ENCODE measurements at places on chromosomes 11 and 22. TPM values are rescaled to one million over a fixed set of nuclear protein-coding genes. Genes with fewer than 3 reads are reported as not detected.

The FOLH1 gene
- 0.36 TPM for total RNA-seq

- no peak overlapping the region for H3K4me3 ChIP-seq
- H3K36me3 ChIP-seq: no peaks in the 10 kb centered on the region
- no peak for DNase-seq
- no peak overlapping the region for H3K27ac ChIP-seq
- H3K27me3 ChIP-seq: peaks cover 4% of the 10 kb centered on the region
- no peaks in the 10 kb centered on the region for H3K4me1 ChIP-seq
Observed at GRCh38 chr11:60821827-60822599, 19.9 kb upstream of the CCDC86 start.

The CNGA4 gene
- total RNA-seq: 0.31 TPM

DNA sequence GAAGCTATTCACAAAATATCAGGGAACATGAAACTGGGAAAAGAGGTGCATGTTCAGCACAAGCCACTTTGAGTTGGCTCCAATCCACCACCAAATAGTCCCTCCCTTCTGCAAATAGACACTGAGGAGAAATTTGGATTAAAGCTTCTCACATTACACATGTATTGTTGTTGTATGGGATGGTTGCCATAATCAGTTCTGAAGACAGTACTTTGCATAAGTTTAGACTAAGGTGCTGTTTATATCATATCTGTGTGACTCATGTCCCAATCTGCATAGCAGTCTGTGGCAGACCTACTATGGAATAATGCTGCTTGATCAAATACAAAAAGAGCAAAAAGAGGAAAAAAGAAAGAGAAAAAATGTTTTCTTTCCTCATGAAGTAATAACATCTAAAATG is 376.7 kb upstream of the DDI1 start:
- no peak overlapping the region for H3K4me3 ChIP-seq
- H3K27me3 ChIP-seq: no peaks in the 10 kb centered on the region
- no peaks in the 10 kb centered on the region for H3K4me1 ChIP-seq
- no peak overlapping the region for H3K27ac ChIP-seq
- peak; percentile 30 for DNase-seq

The PGR gene
- 0.18 TPM for total RNA-seq

GRCh38 chr11:468036-468435 is 18.0 kb downstream of the PTDSS2 start:
- H3K27ac ChIP-seq: no peak overlapping the region
- H3K4me3 ChIP-seq: no peak overlapping the region
- H3K36me3 ChIP-seq: no peaks in the 10 kb centered on the region
- DNase-seq: no peak
- no peaks in the 10 kb centered on the region for H3K27me3 ChIP-seq
- peaks cover 7% of the 10 kb centered on the region for H3K4me1 ChIP-seq

DNA sequence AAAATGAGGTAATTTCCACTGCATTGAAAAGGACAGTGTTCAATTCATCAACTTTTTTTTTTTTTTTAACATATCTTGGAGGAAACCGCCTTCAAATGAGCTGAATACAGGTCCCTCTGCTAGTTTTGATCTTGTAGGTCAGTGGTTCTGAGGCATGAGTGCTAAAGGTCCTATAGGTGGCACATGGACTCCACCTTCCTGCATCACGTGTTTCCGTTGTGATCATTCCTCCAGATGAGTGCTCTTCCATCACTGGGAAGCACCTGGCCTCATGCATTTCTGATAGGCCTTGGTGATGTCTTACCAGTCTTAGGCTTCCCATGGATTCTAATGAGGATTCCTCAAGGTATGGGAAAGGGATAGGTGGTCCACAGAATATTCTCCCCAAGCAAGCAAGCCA is 37.8 kb downstream of the FDX1 start:
- no peak for DNase-seq
- peaks cover 6% of the 10 kb centered on the region for H3K4me1 ChIP-seq
- no peaks in the 10 kb centered on the region for H3K36me3 ChIP-seq
- H3K4me3 ChIP-seq: no peak overlapping the region
- no peaks in the 10 kb centered on the region for H3K27me3 ChIP-seq
